ENCODE measurements at places on chromosomes 11 and 22.

DNA sequence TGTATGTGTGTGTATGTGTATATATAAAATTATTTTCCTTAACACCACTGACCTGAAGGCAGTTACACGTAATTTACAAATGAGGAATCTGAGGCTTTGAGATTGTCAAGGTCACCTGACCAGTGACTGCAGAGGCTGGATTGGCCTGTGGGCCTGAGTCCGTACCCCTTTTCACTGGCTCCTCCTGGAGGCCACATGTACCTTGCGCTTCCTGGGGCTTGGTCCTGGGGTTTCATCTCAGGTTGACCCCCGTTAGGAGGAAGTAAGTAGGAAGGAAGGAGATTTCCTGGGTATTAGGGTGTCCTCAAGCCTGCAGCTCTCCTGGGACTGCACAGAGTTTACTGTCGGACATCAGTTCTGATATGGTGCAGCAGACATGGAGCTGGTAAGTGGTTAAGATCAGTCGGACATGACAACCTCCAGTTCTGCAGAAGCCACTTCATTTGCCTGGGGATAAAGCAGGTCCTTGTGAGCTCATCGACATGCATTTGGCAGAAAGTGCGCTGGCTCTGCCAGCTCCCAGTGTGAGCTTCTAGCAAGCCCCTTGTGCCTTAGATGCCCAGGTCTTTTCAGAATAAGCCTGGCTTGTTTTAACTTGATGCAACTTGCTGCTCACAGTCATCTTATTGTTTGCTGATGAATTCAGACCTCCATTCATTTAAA lies 36.6 kb downstream of the ST3GAL4 start:
- no peak for DNase-seq
- H3K4me1 ChIP-seq, result peaks cover 47% of the 10 kb centered on the region
- H3K27ac ChIP-seq, result peak overlapping the region; percentile 94
- H3K27me3 ChIP-seq, result no peaks in the 10 kb centered on the region

DNA sequence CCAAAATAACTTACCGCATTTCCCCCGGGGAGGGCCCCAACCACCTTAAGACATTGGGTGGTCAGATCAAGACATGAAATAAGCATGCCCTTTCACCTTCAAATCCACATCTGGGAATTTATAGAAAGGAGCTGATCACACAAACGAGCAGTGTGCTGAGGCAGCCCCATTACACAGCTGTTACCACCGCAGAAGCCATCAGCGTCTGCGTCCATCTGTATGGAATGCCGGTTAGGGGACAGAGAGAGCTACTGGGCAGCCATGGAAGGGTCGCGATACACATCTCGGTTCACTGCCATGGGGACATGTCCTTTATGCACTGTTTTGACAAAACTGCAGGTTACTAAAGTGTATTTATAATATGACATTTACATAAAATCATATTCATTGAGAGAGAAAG lies 105.1 kb upstream of the LMO1 start:
- no peak for DNase-seq
- no peak overlapping the region for H3K4me3 ChIP-seq
- H3K4me1 ChIP-seq, result no peaks in the 10 kb centered on the region
- H3K27ac ChIP-seq, result no peak overlapping the region
- H3K36me3 ChIP-seq, result no peaks in the 10 kb centered on the region
- H3K27me3 ChIP-seq, result no peaks in the 10 kb centered on the region

DNA sequence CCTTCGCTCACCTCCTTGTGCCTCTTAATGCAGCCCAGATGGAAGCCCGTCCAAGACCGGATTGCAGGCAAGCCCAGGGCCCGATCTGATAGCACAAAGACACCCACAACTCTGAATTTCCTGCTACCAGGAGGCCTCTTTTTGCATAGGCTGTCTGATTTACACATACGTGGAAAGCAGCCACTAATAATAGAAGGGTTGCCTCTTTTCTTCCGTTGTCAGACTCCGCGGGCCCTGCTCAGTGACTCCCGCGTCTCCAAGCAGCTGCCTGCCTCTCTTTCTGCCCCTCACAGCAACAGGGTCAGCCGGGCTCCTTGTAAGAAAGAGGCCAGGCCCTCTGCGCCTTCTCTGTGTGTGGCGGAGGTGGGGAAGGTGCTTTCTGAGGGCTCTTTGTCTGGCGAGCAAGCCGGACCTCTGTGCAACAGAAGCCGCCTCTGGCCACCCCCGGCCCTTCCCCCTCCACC lies 26.7 kb downstream of the FLI1 start:
- no peak overlapping the region for H3K4me3 ChIP-seq
- H3K27ac ChIP-seq, result no peak overlapping the region

- no peaks in the 10 kb centered on the region for H3K27me3 ChIP-seq
- no peaks in the 10 kb centered on the region for H3K36me3 ChIP-seq
- H3K27ac ChIP-seq, result no peak overlapping the region
Observed at GRCh38 chr11:92152245-92152644, 72.4 kb upstream of the FAT3 start.

DNA sequence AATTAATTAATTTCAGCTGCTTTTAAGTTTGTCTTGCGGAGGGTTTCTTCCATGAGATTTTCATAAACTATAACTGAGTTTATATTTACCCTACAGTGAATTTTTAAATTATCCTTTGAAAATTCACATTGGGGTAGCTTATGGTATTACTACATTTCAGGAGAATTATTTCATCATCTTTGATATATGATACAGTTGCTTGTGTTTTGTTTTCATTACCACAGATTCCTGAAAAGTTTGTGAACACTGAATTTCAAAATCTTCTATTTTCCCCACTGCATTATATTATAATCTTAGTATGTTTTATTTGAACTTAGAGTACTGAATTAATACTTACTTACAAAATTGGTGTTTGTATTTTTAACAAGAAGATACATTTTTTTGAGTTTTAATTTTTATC lies 24.4 kb downstream of the METTL15 start:
- H3K36me3 ChIP-seq, result peaks cover 26% of the 10 kb centered on the region
- H3K27ac ChIP-seq, result no peak overlapping the region
- H3K4me3 ChIP-seq, result no peak overlapping the region
- H3K4me1 ChIP-seq, result peaks cover 14% of the 10 kb centered on the region

- H3K4me3 ChIP-seq, result no peak overlapping the region
- no peaks in the 10 kb centered on the region for H3K4me1 ChIP-seq
- no peak for DNase-seq
- H3K27me3 ChIP-seq, result no peaks in the 10 kb centered on the region
Observed at GRCh38 chr11:119525180-119525866, 102.4 kb upstream of the THY1 start.

GRCh38 chr11:38060920-38061319 lies 1462.9 kb upstream of the RAG2 start:
- no peaks in the 10 kb centered on the region for H3K4me1 ChIP-seq
- no peak overlapping the region for H3K27ac ChIP-seq
- no peaks in the 10 kb centered on the region for H3K27me3 ChIP-seq
- H3K36me3 ChIP-seq, result no peaks in the 10 kb centered on the region
- no peak overlapping the region for H3K4me3 ChIP-seq

GRCh38 chr11:17418444-17419081 lies 30.1 kb upstream of the KCNJ11 start:
- H3K27me3 ChIP-seq, result peaks cover 15% of the 10 kb centered on the region
- no peak for DNase-seq
- no peak overlapping the region for H3K4me3 ChIP-seq
- no peaks in the 10 kb centered on the region for H3K4me1 ChIP-seq
- H3K27ac ChIP-seq, result no peak overlapping the region

All from RWPE2 (cell line).